ENCODE measurements at places on chromosomes 5 and 9.

GRCh38 chr5:16558984-16559629, 57.7 kb downstream of the RETREG1 start:
- no peak for DNase-seq

- no peak for DNase-seq
These were observed 32.1 kb downstream of the NIPBL start for GRCh38 chr5:36908544-36909260.

- DNase-seq = no peak
These were observed 64.2 kb downstream of the MYO10 start for GRCh38 chr5:16871746-16872339.

DNA sequence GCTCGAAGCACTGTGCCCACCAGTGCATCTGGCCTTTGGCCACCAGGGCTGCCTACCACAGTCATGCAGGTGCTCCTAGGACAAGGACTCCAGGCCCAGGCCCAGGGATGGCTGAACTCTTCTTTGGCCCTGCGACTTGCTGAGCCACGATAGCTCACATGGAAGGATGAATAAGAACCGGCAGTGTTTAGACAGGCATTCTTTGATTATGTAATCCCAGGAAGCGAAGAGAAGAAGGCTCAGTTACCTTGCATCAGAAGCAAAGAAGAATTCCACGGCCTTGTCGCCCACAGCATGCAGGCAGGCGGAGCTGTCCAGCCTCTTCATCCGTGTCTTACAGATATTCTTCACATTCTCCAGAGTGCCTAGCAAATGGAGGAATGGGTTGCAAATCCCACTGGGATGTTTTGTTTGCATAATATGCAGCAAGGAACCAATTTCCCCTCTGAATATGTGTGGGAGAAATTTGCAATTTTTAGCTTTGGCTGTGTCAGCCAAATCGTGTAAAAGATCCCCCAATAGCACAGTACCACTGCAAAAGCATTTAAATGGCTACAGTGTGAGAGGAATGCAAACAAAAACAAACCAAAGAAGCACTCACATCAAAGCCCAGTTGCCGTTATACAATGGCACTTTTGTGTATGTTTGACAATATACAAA, 29.1 kb downstream of the GFPT2 start:
- no peak for DNase-seq

DNA sequence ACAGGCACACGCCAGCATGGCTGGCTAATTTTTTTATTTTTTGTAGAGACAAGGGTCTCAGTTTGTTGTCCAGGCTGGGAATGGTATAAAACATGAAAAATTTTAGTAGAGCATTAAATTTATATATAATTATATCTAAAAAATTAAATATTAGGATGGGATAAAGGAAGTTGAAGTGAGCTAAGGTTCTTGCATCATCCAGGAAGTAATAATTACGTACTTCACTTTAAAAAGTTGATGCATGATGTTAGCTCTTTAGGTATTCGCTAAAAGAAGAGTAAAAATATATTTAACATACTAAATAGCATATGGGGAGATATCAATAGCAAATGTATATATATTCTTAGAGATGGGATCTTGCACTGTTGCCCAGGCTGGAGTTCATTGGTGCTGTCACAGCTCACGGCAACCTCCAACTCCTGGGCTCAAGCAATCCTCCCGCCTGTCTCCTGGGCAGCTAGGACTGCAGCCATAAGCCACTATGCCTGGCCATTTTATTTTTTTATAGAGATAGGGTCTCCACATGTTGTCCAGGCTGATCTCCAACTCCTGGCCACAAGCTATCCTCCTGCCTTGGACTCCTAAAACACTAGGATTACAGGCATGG, 12.3 kb downstream of the DCAF10 start:
- no peak for DNase-seq

DNA sequence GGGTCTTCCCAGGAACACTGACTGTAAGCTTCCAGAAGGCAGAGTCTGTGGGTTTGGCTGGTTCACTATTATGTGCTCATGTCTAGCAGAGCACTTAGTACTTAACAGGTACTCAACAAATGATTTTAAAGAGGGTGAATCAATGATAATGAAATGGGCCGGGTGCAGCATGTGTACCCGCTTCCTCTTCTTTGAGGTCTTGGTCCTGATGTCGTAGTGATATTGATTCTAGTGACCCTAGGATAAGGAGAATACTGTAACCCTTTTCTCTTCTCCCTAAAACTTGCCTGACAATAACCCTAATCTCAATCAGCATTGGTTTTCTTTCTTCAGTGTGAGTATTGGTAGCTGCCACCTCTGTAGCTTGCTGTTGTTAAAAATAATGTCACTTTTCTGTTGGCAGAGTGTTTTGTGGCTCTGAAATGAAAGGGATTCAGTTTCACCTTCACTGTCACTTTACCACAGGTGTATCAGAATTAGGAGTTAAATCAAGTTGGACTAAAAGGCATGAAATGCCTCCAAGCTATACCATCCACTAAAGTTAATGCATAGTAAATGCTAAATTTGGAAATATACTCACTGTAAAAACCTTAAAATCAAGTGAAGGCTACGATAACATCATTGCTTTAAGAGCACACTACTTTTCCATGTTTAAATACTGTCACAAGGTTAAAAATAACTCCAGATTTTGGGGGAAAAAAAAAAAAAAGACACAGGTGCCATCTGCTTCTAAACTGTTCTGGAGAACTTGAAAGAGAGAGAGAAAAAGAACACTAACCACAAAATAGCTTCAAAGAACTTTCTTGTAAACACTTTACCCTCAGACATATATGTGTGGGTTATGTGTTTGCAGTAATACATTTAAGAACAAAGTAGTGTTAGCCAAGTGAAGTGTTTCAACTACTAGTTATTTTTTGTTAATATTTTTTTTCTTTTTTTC, 6.0 kb downstream of the CAMK4 start:
- no peak for DNase-seq

GRCh38 chr9:120447959-120448500, 131.9 kb downstream of the CDK5RAP2 start:
- DNase-seq = no peak

DNA sequence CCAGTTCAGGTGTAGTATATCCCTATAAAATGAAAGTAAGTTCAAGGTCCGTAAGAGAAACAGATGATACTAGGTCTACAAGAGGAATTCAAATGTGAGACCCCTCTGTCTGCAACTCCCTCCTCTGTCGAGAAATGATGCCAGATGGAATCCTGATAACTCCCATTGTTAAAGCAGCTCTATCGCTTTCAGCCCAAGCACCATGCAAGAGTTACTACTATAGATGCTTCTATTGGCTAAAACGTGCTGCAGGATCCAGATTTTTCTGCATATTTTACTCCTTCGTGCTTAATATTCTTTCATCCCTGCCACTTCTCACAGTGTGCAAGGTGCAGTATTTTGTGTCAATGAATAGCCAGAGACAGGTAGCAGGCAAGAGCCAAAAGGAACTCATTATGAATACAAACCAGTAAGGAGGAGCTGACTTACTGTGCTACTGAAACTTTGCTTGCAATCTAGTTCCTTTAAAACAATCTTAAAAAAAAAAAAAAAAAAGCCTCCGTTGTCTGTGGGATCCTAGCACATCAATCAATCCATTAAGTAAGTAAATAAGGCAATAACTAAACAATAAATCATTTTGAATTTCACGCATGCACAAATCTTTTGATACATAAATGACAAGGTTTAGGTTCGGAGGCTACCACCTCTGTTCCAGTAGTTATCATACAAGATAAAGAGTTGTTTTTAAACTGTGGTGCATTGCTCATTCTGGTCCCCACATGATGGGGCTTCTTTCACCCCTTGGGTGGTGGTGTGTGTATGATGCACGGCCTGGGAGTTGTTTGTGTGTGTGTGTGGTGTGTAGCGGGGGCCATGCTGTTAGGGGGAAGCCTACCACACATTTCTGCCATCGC, 151.1 kb upstream of the MPDZ start:
- no peak for DNase-seq

- no peak for DNase-seq
These were observed 7.1 kb downstream of the RABL6 start for GRCh38 chr9:136814725-136815421.

DNA sequence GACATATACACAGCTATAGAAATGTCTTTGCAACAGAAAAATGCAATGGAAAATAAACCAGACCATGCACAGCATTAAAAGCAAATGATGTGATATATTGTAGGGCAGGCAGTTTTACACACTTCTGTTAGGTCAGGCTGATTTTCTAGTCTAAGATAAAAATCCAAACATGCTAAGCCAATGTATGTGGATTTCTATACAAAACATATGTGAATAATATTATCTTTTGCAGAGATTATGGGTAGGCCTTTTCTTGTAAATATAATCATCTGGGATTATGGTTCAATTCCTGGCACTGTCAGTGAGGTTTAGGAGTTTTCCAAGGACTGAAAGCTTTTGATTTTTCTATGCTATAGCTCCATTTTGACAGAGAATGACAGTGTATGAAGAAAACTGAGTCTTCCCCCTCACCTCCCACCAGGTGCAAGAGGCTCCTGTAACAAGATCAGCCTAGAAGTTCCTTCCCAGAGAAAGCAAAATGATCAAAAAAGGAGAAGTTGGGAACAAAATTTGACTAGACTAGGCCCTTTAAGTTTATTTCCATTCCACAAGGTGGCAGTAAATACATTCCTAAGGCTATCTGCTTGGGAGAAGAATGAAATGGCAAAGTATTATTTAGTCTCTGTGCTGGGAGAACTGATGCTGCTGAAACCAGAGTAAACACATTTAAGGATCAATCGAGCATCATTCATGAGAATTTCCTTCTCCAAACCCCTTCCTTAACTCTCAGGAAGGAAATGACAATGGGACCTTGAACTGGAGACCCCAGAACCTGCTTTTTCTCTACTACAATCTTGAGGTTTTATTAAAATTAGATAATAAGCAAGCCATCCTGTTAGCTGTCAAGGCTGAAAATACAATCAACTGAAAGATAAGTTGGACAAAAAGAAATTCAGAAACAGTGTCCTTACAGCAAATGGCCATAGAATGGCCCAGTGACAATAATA, 133.0 kb upstream of the TUT7 start:
- no peak for DNase-seq

DNA sequence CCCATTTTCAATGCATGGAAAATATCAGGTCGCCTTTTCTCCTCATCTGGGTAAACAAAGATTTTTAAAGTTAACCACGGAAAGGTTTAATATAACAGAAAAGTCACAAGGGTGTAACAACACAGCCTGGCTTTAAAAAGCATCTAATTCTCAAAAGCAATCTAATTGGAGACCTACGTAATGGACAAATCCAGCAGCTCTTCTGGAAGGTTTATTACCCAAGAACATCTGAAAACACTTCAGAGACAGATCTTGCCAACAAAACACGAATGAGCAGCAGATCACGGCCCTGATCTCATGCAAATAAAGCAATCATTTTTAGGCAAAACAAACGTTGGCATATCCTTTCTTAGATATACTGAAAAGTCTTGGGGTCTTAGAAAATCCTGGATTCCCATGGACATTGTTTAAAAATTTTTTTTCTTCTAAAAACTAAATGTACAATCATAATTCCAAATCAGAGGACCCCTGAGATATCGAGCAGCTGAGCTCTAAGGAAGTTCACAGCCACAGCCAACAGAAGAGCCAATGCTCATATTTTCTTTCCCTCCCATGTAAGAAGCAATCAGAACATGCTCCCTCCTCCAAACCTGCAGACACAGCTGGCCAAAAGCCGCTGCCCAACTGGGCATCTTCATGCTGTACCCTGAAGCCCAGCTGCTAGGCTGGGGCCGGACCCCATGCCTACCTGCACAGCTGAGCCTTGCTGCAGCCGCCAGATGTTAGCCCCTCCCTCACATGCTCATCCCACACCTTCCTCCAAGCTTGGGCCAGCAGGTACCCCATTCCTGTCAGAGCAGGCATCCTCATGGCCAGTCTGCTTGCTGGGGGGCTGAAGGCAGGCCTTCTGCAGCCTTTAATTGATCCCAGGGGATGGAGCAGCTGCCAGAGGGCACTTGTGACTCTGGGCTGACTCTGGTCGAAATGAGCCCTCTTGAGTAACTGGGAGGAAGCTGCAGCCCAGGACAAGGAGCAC, 11.2 kb downstream of the ANKS6 start:
- DNase-seq = no peak

- no peak for DNase-seq
These were observed 6.4 kb downstream of the ADAMTS6 start for GRCh38 chr5:65475336-65475735.

GRCh38 chr5:88298425-88298824, 29.8 kb upstream of the TMEM161B start:
- DNase-seq = no peak

DNA sequence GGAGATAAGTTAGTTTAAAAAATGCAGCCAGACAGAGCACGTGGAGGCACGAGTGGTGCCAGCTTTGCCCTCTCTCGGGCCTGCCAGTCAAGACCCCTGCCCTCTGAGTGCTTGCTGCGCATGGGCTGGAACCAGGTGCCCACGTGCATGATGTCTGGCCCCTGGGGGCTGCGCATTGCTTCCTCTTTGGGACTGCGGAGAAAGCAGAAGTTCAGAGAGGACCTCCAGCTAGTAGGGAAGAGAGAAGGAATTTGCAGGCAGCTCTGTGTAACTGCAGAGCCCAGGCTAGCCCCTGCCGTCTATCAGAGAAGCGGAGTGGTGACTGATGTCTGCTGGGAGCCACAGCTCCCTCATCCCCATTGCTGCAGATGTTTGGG, 9.7 kb upstream of the RNU6ATAC start:
- DNase-seq = no peak

DNA sequence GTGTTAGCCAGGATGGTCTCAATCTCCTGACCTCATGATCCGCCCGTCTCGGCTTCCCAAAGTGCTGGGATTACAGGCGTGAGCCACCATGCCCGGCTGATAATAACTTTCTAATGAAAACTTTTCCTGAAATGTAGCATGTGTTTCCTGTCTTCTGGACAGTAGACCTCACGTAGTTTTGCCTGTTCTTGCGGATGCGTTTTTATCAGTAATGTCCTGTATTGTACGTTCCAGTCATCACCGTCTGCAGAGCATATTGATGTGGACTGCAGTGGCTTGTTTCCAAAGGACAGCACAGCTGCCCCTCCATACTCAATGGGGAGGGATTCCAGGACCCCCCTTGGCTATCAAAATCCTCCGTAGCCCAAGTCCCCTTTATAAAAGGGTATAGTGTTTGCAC, 12.8 kb downstream of the EXOC3 start:
- DNase-seq = no peak

- DNase-seq = no peak
These were observed 182.1 kb downstream of the ADCY2 start for GRCh38 chr5:7578071-7578470.

DNA sequence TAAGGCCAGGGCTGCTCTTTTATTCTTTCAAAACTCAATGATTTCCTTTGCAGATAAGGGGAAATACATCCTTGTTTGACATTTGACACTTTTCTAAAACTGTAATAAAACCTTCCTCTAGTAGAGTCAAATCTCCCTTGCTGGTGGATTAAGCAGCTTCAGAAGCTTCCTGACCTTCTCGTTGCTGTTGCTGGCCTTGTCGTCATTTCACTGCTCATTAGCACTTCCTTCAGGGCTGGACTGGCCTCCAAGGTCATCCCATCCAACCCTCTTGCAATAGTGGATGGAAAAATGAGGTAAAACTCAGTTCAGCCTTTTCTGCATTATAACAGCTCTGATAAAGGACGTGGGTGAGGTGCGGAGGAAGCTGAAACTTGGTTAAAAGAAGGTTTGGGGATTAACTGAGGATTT, 1.1 kb upstream of the ADAMTSL1 start:
- no peak for DNase-seq
